ENCODE measurements at places on chromosomes 1 and 21.

- no peak for DNase-seq
Measured at GRCh38 chr1:97091263-97091662, 369.7 kb downstream of the PTBP2 start.

DNA sequence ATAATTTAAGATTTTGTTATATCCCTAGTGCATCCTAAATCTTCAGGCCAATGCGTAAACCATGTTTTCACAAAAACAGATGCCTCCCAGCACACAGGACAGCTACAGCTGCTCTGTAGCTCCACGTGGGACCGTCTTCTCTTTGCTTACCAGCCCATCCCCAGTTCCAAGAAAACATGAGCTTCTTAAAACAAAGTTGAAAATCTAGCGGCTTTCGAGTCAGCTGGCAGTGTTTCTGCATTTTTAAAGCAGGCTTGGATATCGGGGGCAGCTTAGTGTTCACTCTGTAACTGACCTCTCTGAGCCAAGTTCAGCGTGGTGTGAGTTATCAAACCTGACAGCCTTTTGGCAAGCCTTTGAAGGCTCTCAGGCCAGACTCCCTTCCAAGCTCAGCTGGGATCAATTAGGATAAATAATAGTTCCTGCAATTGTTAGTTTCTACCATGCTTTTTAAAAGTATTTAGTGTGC, 881.5 kb downstream of the LTN1 start:
- no peak for DNase-seq

- no peak for DNase-seq
Measured at GRCh38 chr1:203033287-203033686, 7.0 kb downstream of the PPFIA4 start.

- no peak for DNase-seq
Measured at GRCh38 chr21:36964398-36964797, 2.1 kb downstream of the HLCS start.

- DNase-seq, result no peak
Measured at GRCh38 chr1:94118013-94118412, 2.9 kb downstream of the ABCA4 start.
